ENCODE measurements at places on chromosomes 7 and 10. TPM values are rescaled to one million over a fixed set of nuclear protein-coding genes. Genes with fewer than 3 reads are reported as not detected.
A peak's percentile ranks its signal among the peaks of the same experiment; 100 is the strongest.

Gene TFEC
- total RNA-seq = 29.8 TPM

Gene PTPN20
- 2.6 TPM for total RNA-seq

Gene MEOX2
- total RNA-seq = 21.9 TPM

Gene KLF14
- total RNA-seq = not detected

Gene PLEKHS1
- total RNA-seq = not detected

Gene GIMAP6
- 61.7 TPM for total RNA-seq

GRCh38 chr10:127407551-127407950, 141.6 kb upstream of the NPS start:
- H3K4me1 ChIP-seq = peaks cover 3% of the 10 kb centered on the region
- H3K4me3 ChIP-seq = no peak overlapping the region
- DNase-seq = peak; percentile 22
- H3K27ac ChIP-seq = no peak overlapping the region

DNA sequence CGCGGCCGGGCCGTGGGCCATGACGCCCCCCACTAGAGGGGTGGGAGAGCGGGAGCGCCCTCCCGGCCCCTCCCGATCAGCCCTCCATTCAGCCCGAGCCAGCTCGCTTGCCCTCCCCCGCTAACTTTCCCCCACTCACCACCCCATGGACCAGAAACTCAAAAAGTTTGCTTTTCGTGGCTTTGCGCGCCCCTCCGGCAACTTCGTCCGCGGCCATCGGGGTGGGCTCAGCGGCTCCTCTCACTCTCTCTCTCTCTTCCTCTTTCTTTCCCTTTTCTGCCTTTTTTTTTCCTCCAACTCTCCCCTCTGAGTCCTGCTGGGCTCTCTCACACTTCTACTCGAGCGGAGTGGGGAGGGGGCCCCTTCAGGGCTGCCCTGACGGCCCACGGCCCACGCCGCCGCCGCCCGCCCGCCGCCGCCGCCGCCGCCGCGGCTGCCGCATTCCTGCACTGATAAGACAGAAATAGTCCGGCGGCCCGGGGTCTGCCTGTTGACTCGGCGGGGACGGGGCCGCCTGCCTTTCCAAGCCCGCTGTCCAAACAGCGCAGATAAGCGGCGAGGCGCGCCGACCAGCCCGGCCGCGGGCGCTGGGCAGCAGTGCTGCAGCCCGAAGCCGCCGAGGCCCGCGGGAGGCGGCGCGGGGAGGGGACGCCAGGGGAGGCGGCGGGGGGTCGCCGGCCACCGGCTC, at the start of gene SMARCD3:
Gene SMARCD3 (minus strand): TSS at position 349 of the 688 bp plus-strand sequence. CDS start 132 bp downstream, at position 217.
- peaks cover 23% of the 10 kb centered on the region for H3K27me3 ChIP-seq
- H3K27ac ChIP-seq = peak within 1 kb of the TSS; percentile 80
- H3K36me3 ChIP-seq = no peaks in the 10 kb centered on the region
- peak; percentile 86 for DNase-seq
- H3K4me1 ChIP-seq = peaks cover 42% of the 10 kb centered on the region

DNA sequence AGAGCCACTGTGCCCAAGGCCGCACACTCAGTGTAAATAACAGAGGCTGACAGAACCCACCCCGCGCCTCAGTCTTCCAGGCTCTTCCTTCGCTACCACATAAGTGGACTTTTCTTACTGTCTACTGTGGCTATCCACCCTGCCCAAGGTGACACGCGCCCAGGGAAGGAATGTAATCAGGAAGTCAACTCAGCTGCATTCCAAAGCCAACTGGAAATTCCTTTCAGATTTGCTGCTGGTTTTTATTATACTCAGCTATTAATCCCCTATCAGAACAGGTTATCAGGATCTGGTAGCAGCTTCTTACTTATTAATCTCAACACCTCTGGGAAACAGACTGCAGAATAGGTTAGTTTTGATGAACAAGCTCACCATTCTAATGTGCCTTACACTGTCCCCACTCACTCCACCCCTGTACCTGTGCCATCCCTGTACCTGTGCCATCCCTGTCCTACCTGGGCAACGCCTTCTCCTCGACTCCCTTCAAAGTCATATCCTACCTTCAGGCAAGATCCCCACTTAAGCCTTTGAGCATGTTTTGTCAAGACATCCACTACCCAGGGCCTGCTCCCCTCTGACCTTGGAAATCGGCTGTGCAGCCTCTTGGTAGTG, 90.7 kb downstream of the NHLRC2 start:
- no peak overlapping the region for H3K4me3 ChIP-seq
- no peaks in the 10 kb centered on the region for H3K4me1 ChIP-seq

GRCh38 chr10:31135171-31135570, 103.5 kb upstream of the ZNF438 start:
- H3K4me3 ChIP-seq = no peak overlapping the region
- H3K4me1 ChIP-seq = peaks cover 17% of the 10 kb centered on the region
- H3K36me3 ChIP-seq = no peaks in the 10 kb centered on the region
- DNase-seq = no peak
- no peak overlapping the region for H3K27ac ChIP-seq

DNA sequence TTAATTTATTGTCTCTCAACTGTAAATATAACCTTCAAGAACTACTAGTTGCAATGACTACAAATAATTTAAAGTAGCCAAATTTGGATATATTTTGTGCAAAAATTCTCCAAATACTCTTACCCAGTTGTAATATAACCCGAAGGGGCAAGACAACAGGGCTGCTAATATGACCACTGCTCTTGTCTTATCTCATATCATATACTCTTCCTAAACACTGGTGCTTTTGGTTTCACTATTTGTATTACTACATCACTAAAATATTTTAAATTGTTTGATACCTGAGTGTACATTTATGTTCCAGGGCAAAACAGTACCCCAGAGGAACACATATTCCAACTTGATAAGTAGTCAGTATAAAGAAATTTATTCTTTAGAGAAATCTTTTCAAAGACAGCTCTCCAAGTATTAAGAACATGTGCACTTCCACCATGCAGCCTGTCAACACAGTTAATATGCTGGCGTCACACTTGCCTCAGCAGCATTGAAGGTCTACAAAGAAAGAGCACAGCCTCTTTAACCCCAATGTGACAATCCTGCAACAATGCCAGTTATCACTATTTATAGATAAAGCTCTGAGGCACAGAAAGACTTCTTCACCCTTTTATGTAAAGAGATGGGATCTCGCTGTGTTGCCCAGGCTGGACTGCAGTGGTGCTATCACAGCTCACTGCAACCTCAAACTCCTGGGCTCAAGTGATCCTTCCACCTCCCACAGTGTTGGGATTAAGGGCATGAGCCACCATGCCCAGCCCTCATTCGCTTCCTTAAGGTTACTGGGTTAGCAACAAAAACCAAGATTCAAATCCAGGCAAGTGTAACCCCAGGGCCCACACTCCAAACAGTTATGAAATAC, 37.8 kb downstream of the RHEB start:
- H3K27me3 ChIP-seq = no peaks in the 10 kb centered on the region
- no peak overlapping the region for H3K4me3 ChIP-seq
- DNase-seq = no peak
- H3K36me3 ChIP-seq = peaks cover 55% of the 10 kb centered on the region
- H3K27ac ChIP-seq = no peak overlapping the region

- peaks cover 56% of the 10 kb centered on the region for H3K4me1 ChIP-seq
- H3K36me3 ChIP-seq = no peaks in the 10 kb centered on the region
- no peak overlapping the region for H3K27ac ChIP-seq
- H3K4me3 ChIP-seq = no peak overlapping the region
These were observed 16.4 kb downstream of the SH3PXD2A start for GRCh38 chr10:103838862-103839518.

- DNase-seq = no peak
- no peaks in the 10 kb centered on the region for H3K36me3 ChIP-seq
- peaks cover 8% of the 10 kb centered on the region for H3K27me3 ChIP-seq
- H3K4me3 ChIP-seq = no peak overlapping the region
These were observed 137.6 kb upstream of the PRSS1 start for GRCh38 chr7:142611566-142612236.

DNA sequence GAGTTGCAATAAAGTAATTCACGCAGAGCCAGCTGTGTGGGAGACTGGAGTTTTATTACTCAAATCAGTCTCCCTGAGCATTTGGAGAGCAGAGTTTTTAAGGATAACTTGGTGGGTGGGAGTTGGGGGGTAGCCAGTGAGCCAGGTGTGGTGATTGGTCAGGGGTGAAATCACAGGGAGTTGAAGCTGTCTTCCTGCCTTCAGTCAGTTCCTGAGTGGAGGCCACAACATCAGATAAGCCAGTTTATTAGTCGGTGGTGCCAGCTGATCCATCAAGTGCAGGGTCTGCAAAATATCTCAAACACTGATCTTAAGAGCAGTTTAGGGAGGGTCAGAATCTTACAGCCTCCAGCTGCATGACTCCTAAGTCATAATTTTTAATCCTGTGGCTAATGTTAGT, 3.3 kb upstream of the CYP51A1 start:
- DNase-seq = no peak
- no peaks in the 10 kb centered on the region for H3K36me3 ChIP-seq
- H3K4me3 ChIP-seq = no peak overlapping the region
- peaks cover 18% of the 10 kb centered on the region for H3K4me1 ChIP-seq
- no peaks in the 10 kb centered on the region for H3K27me3 ChIP-seq
- H3K27ac ChIP-seq = no peak overlapping the region

GRCh38 chr7:90773269-90773668, 177.1 kb downstream of the CDK14 start:
- no peaks in the 10 kb centered on the region for H3K27me3 ChIP-seq
- no peaks in the 10 kb centered on the region for H3K36me3 ChIP-seq
- no peaks in the 10 kb centered on the region for H3K4me1 ChIP-seq
- DNase-seq = no peak
- no peak overlapping the region for H3K27ac ChIP-seq

DNA sequence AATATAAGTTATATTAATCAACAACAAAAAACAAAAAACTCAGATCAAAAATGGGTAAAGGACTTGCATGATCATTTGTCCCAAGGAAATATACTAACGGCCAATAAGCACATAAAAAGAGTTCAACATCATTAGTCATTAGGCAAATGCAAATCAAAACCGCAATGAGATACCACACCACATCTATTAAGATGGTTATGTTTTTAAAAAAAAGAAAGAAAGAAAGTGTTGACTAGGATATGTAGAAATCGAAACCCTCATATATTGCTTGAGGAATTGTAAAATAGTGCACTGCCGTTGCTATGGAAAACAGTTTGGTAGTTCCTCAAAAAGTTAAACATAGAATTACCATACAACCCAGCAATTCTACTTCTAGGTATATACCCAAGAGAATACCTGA, 39.4 kb upstream of the CTNNA3 start:
- no peaks in the 10 kb centered on the region for H3K4me1 ChIP-seq
- no peaks in the 10 kb centered on the region for H3K36me3 ChIP-seq
- no peak overlapping the region for H3K4me3 ChIP-seq
- no peak overlapping the region for H3K27ac ChIP-seq
- H3K27me3 ChIP-seq = peaks cover 3% of the 10 kb centered on the region

DNA sequence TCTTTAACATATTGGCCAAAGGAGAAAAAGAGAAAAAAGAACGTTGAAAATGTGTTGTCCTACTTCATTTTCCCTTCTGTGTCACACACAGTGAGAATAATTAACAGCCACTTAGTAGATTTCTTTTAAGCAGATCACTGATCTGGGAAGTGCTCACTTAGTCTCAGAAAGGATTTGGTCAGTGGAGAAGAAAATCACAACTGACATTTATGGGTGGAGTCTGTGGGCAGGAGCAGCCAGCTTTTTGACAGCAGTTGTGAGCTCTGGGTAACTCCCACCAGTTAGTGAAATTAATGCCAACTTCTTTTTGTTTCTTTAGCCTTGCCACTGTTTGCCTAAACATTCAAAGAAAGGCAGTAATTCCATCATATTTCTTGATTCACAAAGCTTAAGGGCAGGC, 49.7 kb downstream of the CDK14 start:
- H3K27me3 ChIP-seq = no peaks in the 10 kb centered on the region
- no peak overlapping the region for H3K27ac ChIP-seq
- no peaks in the 10 kb centered on the region for H3K36me3 ChIP-seq
- no peaks in the 10 kb centered on the region for H3K4me1 ChIP-seq
- no peak overlapping the region for H3K4me3 ChIP-seq

- DNase-seq = no peak
- no peaks in the 10 kb centered on the region for H3K36me3 ChIP-seq
- H3K27ac ChIP-seq = no peak overlapping the region
- no peaks in the 10 kb centered on the region for H3K27me3 ChIP-seq
- H3K4me1 ChIP-seq = no peaks in the 10 kb centered on the region
These were observed 157.9 kb downstream of the GFRA1 start for GRCh38 chr10:116115036-116115641.

DNA sequence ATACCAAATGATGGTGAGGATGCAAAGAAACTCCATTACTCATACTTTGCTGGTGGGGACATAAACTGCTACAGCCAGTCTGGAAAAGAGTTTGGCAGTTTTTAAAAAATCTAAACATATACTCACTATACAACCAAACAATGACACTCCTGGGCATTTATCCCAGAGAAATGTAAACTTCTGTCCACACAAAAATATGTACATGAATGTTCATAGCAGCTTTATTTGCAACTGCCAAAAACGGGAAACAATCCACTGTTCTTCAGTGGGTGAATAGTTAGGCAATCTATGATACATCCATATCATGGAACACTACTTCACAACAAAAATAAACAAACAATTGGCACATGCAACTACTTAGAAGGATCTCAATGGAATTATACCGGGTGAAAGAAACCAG, 276.4 kb upstream of the SP8 start:
- DNase-seq = no peak
- H3K27ac ChIP-seq = no peak overlapping the region
- H3K4me1 ChIP-seq = no peaks in the 10 kb centered on the region
- H3K27me3 ChIP-seq = no peaks in the 10 kb centered on the region
- H3K4me3 ChIP-seq = no peak overlapping the region

- no peak overlapping the region for H3K27ac ChIP-seq
- H3K36me3 ChIP-seq = no peaks in the 10 kb centered on the region
- no peak for DNase-seq
- peaks cover 20% of the 10 kb centered on the region for H3K4me1 ChIP-seq
These were observed 247.1 kb downstream of the COBL start for GRCh38 chr7:51069411-51070083.

GRCh38 chr10:79387974-79388850, 40.9 kb downstream of the PPIF start:
- no peaks in the 10 kb centered on the region for H3K4me1 ChIP-seq
- no peak for DNase-seq
- H3K36me3 ChIP-seq = peaks cover 4% of the 10 kb centered on the region
- H3K27me3 ChIP-seq = no peaks in the 10 kb centered on the region
- H3K4me3 ChIP-seq = no peak overlapping the region

DNA sequence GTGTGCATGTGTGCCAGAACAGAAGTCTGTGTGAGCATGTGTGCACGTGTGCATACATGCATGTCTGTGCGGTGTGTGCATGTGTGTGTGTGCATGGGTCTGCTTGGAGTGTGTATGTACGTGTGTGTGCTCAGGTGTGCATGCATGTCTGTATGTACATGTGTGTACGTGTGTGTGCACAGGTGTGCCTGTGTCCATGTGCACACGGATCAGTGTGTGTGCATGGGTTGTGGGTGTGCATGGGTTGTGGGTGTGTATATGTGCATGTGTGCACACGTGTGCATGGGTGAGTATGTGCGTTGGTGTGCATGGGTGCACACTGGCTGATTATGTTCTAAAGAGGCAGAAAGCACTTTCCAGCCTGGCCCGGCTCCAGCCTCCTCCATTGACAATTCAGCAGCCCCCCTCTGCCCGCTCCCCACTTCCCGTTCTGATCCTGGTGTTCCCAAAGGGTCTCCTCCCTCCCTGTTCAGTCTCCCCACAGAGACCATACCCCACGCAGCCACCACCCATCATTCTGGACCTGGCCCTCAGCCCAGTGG, 44.1 kb upstream of the PDGFA start:
- no peaks in the 10 kb centered on the region for H3K4me1 ChIP-seq
- H3K27me3 ChIP-seq = no peaks in the 10 kb centered on the region
- no peak for DNase-seq
